ENCODE measurements at places on chromosomes 13 and 19. TPM values are rescaled to one million over a fixed set of nuclear protein-coding genes. Genes with fewer than 3 reads are reported as not detected.
A peak's percentile ranks its signal among the peaks of the same experiment; 100 is the strongest.

CALR3 gene
- not detected for total RNA-seq

ZNF837 gene
- 2.9 TPM for total RNA-seq

DNA sequence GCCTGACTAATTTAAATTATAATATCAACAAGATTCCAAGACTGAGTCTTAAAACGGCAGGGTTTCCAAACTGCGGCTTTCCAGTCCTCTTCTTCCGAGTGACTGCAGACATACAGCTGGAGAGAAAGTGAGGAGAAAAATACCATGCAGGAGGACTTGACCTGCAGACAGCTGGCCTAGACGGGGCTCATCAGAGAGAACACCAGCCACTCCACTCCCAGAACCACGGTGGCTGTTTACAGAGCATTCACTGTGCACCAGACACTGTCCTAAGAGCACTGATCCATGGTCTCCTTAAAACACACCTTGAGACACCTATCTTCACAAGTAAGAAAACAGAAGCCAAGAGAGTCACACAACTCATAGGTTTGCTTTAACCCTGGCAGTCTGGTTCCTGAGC, 152.7 kb downstream of the MIPEP start:
- no peak for DNase-seq

C5AR2 gene
- total RNA-seq = not detected

DNA sequence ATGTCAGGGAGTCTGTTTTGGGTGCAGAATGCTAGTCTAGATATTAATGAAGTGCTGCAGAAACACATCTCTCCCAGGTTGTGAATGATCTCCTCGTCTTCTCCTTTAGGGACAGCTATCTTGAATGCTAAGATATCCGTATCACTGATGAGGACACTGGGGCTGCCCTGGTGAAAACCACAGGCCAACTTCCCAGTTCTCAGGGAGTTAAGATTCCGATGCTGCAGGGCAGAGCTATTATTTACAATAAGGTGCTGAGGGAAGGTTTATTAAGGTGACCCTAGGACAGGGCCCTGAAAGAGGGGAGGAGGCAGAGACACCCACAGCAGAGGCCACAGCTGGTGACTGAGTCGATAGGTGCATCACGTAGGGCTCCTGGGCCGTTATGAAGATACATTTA, 66.1 kb downstream of the TNFRSF19 start:
- DNase-seq = no peak

GRCh38 chr13:71516521-71516920, 350.5 kb downstream of the DACH1 start:
- DNase-seq = no peak

GRCh38 chr19:12098040-12098439, 33.5 kb downstream of the ZNF844 start:
- DNase-seq = no peak

ZNF470 gene
- total RNA-seq = 6.8 TPM

DNA sequence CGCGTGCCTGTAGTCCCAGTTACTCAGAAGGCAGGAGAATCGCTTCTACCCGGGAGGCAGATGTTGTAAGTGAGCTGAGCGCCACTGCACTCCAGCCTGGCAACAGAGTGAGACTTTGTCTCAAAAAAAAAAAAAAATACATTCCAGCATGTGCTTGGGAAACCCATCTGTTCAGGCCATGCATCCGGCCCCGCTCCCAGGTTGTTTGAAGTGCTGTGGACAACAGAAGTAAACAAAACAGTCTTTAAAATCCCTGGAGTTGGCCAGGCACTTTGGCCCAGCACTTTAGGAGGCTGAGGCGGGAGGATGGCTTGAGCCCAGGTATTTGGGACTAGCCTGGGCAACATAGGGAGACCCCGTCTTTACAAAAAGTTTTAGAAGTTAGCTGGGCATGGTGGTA, 3.2 kb upstream of the PTPRS start:
- peak; percentile 34 for DNase-seq

- DNase-seq = no peak
These were observed 38.9 kb downstream of the TEX29 start for GRCh38 chr13:111359237-111359915.

- DNase-seq = peak; percentile 98
These were observed 103.3 kb downstream of the ZAR1L start for GRCh38 chr13:32211813-32212212.

DNA sequence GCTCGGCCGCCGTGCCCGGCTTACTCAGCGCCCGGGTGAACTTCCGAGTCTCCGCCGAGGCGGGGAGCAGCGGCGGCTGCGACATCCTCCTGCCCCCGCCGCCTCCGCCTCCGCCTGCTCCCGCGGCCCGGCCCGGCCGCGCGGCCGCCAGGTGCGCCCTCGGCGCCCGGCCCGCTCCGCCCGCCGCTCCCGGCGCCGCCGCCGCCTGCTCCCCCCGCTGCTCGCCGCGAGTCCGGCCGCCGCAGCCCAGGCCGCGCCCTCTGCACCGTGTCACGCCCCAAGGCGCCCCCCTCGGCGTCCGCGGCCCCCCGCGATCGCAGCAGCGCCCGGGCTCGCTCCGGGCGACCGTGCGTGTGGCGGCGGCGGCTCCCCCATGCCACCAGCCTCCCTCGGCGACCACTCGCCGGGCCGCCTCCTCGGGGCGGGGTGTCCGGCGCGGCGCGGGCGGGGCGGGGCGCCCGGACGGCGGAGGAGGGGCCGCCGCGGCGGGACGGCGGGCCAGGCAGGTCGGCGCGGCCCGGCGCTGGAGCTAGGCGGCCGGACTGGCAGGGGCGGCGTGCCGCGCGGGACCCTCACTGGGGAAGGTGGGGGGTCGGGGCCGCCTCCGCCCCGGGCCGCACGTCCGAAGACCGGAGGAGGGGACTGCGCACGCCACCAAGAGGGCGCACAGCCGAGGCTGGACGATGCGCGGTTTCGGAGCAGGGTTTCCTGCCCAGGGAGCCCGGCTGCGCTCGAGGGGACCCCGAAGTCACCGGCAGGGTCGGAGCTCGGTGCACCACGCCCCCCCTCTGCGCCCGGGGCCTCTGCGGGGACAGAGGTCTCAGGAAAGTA, 108.6 kb upstream of the DOCK9 start:
- peak; percentile 47 for DNase-seq

DNA sequence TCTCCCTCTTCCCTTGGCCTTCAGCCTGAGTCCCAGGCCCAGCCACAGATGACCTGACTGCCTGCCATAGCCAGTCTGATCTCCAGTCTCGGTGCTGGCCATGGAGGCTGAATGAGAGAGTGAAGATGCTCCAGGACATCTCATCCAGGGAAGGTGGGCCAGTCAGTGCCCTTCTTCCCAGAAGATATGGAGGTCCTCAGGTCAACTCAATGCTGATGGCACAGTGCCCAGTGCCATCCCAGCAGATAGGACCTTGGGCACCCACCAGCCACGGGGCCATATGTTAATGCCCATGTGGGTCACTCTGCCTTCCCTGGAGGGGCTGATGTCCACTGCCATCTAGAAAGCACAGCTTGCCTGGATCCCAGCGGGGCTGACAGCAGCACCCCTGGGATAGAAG, 7.2 kb downstream of the VSTM2B start:
- no peak for DNase-seq

- no peak for DNase-seq
These were observed 64.9 kb downstream of the KL start for GRCh38 chr13:33080972-33081590.

ZFR2 gene
- 2.0 TPM for total RNA-seq

GRCh38 chr19:45883881-45884681, 1.9 kb downstream of the IRF2BP1 start:
- DNase-seq = no peak

GRCh38 chr13:80037505-80037888, 303.4 kb downstream of the SPRY2 start:
- peak; percentile 93 for DNase-seq

DNA sequence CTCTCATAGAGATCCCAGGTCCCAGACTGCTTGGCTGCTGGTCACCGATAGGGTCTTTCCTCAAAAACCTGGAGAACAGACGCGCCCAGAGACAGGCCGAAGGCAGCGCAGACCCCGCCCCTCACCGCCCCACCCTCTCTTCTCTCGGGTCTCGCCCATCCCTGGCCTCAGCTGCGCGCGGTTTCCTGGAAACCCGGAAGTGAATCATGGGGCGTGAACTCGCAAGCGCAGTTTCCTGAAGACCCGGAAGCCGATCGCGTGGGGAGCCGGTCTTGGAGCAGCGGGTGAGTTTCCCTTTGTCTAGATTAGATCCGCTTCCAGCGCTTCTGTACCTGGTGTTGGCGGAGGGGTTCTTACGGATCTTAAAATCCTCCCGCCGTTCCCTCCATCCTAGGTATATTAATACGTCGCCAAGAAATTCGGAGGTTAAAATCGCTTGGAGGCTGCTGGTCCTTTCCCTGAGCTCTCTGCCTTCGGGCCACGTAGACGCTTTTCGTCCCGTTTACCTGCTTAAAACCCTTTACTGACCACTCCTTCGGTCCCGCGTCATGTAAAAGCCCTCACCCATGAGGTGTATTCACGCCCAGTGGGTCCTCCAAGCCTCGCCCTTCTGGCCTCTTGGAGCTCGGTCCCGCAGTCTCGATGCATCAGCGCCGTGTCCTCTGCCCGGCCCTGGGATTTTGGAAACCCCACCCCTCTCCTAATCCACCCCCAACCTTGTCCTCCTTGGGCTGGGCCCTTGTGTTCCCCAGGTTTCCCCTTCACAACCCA, at the start of gene ZNF578:
ZNF578 (plus strand) TSS at position 230 of the 771 bp plus-strand sequence. CDS start 48,293 bp downstream, outside the sequence.
- peak; percentile 84 for DNase-seq

KLK3 gene
- total RNA-seq = not detected

TSHZ3 gene
- total RNA-seq = 7.9 TPM

GRCh38 chr19:51559240-51559639, 11.8 kb upstream of the ZNF175 start:
- no peak for DNase-seq

C19orf67 gene
- not detected for total RNA-seq

DNAJB1 gene
- 105 TPM for total RNA-seq

- no peak for DNase-seq
These were observed 8.4 kb upstream of the PTPRS start for GRCh38 chr19:5349041-5349440.

DNA sequence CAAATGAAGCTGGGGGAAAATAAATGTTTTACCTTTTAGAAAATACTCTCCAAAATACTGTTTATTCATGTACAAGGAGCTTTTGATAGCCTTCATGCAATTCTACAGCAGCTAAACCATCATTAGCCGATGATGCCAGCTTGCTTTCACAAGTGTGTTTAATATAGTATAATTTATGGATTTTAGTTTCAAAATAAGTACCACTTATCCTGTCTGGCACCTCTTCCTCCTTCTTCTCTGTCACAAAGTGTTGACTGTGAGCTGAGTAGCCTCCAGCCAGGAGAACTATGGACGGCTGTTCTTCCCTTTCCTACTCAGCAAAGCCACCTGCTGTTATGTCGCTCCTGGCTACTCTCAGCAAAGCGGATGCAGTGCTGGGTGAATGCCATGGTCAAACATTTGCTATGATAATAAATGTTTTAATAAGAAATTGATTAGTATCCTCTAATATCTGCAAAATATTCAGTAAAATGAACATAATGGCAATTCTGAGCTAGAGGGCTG, 238.2 kb downstream of the LIG4 start:
- no peak for DNase-seq

- DNase-seq = no peak
These were observed 24.4 kb downstream of the CELF5 start for GRCh38 chr19:3248728-3249326.

DGKH gene
- total RNA-seq = 16.4 TPM

POU2F2 gene
- 8.3 TPM for total RNA-seq

NCCRP1 gene
- total RNA-seq = not detected

DNA sequence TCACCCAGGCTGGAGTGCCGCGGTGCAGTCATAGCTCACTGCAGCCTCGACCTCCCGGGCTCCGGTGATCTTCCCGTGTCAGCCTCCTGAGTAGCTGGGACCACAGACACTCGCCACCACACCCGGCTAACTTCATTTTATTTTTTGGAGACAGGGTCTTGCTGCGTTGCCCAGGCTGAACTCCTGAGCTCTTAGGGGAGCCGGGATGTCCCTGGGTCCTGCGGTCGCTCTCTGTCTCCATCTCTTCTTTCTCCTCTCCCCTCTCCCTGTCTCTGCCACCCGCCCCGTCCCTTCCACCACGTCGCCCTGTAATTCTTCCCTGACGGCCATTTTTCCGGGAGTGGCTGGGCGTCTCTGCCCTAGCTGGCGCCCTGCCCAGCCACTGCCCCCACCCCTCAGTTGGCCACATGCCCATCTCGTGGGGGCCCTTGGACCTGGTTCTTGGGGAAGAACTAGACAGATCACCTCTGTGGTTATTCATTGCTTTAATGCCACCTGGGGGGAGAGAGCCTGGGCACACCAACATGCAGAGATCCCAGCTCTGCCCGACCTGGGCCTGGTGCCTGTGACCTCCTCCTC, 18.9 kb downstream of the ARID3A start:
- no peak for DNase-seq

STXBP2 gene
- total RNA-seq = 48.6 TPM

ATP12A gene
- total RNA-seq = 0.19 TPM

Measured in astrocyte (in vitro differentiated cells and primary cell).